ENCODE measurements at places on chromosomes 4 and X.

DNA sequence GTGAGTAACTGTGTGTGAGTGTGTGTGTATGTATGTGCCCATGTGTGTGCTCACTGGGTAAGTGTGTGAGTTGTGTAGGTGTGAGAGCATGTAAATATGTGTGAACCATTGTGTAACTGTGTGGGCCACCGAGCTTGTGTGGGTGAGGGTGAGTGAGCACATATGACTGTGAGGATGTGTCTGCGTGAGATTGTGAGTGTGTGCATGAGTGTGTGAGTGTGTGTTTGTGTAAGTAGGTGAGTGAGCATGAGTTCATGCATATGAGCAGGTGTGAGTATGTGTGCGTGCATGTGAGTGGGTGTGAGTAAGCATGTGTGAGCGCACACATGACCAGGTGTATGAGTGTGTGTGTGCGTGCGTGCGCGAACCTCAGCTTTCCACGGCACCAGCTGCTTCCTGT, 1.4 kb upstream of the ATP2B3 start:
- no peak for DNase-seq

DNA sequence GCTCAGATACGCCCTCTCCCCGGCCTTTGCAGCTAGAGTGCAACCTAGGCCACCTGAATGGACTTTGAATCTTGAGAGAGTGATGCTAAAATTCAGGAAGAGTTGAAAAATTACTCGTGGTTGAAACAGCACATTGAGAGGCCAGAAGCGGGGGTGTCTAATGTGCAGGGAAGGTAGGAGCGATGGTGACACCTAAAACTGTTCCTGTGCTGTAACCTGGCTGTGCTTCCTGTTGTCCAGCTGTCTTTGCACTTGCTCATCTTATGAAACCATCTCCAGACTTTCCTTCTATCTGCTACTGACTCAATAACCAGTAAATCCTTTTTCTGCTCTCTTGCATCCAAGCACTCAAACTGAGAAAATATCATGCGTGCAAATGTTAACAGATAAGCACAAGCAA, 106.4 kb upstream of the RPS6KA3 start:
- DNase-seq: no peak

DNA sequence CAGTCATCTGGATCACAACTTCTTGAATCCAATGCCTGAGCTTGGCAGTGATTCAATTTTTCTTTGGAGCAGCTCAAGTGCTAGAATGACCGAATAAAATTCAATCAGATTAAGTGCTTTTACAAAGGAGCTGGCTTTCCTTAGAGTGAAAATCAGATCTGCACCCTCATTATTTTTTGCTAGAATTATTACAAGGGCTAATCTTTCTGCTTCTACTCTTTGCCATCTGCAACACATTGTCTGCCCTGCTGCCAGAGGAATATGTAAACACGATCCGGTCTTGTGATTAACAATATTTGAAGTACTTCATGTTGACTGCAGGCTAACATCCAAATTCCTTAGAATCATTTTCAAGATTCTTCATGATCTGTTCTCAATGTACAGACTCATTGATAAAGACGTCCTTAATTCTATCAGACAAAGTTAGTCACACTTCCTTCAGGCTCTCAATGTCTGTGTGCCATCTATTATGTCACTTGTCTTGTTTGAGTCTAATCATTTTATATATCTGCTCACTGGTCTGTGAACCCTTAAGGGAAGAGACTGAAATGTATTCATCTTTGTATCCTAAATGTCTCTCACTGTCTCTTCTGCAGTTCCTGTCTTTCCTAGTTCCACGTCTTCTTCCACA, 531.2 kb downstream of the GALNTL6 start:
- no peak for DNase-seq

DNA sequence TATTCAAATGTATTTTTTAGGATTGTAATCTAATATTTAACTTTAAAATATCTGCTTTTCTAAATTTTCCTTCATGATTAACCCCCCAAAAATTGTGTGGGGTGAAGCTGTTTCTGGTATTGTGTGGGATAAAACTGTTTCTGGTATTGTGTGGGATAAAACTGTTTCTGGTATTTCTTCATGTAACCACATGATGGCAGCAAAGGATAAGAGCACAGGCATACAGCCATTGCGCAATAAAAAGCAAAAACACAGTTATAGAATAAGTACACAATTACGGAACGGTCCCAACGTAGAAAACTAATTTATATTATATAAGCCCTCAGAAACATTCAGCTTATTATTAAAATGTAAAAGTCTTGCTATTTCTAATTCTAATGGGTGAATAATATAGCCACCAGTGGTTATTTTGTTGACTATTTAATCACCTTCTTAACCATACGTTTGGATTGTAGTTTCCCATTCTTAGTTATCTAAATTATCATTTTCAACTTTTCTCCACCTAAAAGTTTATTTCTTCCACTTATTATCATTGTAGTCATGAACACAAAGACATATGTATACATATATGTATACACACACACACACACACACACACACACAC, 333.9 kb upstream of the FSTL5 start:
- no peak for DNase-seq

DNA sequence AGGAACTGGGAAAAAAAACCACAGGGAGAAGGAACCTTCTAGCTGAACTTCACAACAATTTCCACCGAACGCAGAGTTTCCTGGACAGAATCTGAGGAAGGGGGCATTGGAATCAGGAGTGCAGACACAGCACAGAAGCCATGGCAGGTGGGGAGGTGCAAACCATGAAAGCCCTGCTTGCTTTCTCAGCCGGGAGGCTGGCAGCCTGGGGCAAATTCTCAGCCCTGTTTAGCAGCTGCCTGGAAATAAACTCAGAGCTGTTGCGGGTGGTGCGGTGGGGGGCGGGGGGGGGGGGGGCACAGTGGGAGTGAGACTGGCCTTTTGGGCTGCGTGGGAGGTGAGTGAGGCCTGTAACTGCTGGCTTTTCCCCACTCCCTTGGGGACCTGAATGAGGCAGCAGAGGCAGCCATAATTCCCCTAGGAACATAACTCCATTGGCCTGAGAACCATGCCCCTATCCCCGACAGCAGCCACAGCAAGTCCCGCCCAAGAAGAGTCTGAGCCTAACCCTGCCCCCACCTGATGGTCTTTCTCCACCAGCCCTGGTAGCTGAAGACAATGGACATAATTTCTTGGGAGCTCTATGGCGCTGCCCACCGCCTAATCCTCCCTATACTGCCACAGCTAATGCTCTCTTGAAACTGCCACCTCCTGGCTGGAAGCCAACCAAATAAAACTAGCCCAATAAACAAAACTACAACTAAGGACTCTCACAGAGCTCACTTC, 176.3 kb downstream of the FAM13A start:
- DNase-seq: no peak

DNA sequence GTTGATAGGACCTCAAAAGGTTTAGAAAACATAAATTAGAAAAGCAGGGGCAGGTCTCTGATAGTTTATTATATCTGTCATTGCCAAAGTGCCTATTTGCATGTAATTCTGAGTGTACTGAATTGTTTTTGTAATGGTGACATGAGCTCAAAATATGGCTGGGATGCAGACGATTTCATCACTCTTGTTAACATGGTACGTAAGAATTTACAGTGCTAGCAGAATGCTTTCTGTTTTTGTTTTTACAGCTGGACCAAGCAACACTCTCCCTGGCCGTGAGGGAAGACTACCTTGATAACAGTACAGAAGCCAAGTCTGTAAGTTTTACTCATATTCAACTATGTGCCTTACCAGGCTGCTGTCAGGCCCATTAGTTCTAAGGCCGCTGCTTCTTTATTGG, 58.1 kb downstream of the PHEX start:
- DNase-seq: no peak

DNA sequence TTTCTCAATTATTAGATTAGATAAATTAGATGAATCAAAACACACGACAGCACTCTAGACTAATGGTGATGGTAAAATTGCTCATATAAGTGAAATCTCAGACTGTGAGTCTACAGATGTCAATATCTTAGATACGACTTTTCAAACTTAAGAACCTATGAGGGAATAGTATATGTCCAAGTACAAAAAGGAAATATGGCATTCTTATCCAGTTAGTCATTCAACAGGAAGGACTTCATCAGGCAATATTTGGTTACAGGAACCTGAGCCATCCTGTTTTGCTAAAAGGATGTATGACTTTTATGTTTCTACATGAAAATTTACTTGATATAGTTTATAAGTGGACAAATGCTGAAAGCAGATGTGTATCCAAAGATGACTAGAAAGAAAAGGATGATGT, 107.0 kb downstream of the CT47B1 start:
- no peak for DNase-seq

GRCh38 chr4:136731025-136731424, 801.3 kb downstream of the PCDH18 start:
- DNase-seq: no peak

- peak; percentile 10 for DNase-seq
Observed at GRCh38 chr4:42655921-42656678, 805 bp downstream of the ATP8A1 start.

DNA sequence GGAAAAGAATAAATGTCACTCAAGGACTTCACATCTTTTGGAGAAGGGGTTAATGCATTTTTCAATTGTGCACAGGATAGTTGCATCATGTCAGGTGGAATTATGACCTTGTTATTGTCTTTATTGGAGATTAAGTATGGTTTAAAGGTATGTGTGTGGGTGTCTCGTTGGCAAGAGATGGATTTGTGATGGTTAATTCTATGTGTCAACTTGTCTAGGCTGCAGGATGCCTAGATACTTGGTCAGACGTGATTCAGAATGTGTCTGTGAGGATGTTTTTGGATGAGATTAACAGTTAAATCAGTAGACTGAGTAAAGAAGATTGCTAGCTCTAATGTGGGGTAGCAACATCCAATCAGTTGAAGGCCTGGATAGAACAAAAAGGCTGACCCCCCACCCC, 42.2 kb upstream of the HSD17B10 start:
- no peak for DNase-seq

GRCh38 chr4:107893171-107894137, 37.9 kb upstream of the CYP2U1 start:
- DNase-seq: no peak

- no peak for DNase-seq
Observed at GRCh38 chrX:12868747-12869146, 1.9 kb downstream of the TLR7 start.

- no peak for DNase-seq
Observed at GRCh38 chr4:165700855-165701254, 172.2 kb upstream of the TLL1 start.

DNA sequence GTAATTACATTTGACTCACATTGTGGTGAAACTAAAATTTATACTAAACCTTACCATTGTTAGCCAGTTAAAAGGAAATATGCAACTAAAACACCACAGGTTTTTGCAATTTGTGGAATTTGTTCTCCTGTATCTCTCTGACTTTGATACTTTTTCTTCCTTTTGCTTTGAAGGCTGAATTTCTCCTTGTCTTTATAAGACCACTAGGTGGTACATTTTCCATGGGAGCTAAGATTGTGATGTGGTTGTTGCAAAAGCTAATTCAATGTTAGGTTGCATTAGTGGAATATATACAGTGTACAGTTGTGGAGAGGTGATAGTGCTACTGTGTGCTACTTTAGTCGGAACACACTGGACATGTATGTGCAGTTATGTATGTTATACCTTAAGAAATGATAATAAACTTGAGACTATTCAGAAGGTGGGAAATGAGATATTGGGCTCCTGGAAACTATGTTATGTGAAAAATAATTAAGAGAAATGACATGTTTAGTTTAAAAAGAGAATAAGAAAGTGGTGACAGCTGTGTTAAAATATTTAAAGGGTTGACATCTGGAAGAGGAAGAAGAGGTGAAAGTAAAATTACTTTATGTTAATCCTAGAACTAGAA, 70.3 kb downstream of the ARL9 start:
- DNase-seq: no peak

- DNase-seq: no peak
Observed at GRCh38 chr4:52788806-52789205, 37.6 kb upstream of the ERVMER34-1 start.

DNA sequence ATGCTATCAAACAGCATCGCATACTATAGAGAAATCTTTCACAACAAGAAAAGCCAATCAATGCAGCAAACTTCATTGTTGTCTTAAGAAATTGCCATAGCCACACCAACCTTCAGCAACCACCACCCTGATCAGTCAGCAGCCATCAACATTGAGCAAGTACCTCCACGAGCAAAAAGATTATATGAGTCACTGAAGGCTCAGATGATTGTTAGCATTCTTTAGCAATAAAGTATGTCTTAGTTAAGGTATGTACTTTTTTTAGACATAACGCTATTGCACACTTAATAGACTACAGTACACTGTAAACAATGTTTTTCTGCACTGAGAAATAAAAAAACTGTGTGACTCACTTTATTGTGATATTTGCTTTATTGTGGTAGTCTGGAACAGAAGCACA, 37.8 kb upstream of the FUNDC1 start:
- DNase-seq: no peak

GRCh38 chrX:114976292-114976691, 41.1 kb downstream of the IL13RA2 start:
- DNase-seq: no peak

GRCh38 chrX:7263330-7263729, 115.4 kb upstream of the PUDP start:
- no peak for DNase-seq

DNA sequence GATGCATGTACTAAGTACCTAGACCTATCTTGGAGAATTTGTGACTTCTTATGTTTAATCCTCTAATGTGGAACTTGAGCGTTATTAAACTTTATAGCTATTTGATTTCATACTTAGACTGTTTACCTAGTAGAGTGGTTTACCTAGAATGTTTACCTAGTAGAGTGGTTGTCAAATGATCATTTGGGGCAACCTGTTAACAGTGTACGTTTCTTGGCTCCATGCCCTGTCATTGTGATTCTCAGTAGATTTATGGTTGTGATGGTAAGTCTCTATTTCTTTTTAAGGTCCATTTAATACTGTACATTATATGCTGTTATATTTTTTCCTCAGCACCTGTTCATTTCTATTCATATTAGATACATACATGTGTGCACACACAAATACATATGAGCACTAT, 233.0 kb upstream of the MAD2L1 start:
- no peak for DNase-seq

DNA sequence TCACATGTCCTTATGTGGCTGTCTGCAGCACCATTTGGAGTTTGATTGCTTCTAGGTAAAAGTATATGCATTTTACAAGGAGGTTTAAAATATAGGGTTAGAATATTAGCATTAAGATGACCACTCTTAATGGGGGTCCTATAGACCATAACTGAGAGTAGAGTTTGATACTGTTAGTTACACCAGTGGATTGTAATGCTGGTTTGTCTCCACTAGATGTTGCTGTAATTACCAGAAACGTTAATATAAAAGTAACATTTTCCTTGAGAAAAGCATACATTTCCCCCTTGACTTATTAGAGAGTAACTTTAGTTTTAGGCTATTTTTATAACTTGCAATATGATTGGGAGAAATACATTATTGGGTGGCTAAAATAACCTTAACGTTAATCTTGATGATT, 93.0 kb downstream of the ZXDA start:
- DNase-seq: no peak

DNA sequence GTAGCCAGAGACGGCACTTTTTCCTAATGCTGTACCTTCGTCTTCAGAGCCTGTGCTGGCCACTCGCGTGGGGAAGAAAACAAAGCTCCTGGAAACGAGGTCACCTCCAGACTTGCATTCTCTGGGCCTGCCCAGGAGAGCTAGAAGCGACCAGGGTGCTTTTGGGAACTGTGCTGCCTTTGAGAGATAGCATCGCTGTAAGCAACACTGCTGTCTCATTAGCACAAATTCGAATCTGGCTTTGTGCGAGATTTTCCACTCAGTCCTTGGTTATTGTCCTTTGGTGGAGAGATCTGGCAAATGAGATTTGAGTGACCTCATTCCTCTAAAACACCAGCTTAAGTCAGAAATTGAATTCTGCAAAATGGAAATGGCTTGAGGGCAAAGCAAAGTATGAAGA, 66.1 kb upstream of the TLR3 start:
- DNase-seq: no peak

GRCh38 chr4:78310007-78310739, 241.4 kb upstream of the ANXA3 start:
- DNase-seq: no peak
